ENCODE measurements at places on chromosomes 12 and 14.

GRCh38 chr14:75831455-75831854, 150.3 kb downstream of the TGFB3 start:
- no peak for DNase-seq

DNA sequence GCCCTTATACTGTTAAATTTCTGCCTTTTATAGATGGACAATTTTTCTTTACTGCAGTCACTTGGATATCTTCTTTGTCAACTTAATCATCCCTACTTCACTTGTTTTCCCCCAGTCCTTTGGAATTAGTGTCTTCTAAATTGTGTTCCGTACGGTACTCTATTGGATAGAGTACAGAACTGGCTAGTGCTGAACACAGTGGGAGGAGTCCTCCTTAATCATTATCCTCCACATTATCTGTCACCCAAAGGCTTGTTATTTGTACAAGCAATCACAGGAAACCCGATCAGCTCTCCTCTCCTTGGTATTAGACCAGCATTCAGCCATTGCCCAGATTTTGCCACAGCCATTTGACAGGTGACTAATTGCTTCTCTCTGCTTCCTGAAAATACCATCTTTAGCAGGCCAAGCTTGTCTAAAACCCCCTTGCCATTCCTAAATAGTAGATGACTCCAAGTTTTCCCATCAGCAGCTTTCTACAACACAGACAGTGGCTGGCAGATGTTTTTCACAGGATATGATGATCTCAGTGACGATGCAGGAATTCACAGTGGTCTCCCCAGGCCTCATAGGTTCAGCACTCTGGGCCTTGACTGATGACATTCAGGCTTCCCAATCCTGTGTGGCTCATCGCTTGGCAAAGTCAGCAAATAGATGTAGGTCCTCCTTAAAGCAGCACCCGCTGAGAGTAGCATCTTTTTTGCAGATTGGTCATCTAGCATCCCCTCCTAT, 216.0 kb upstream of the RGS6 start:
- DNase-seq, result no peak

GRCh38 chr14:31457665-31458659, 656 bp upstream of the DTD2 start:
- DNase-seq, result no peak

DNA sequence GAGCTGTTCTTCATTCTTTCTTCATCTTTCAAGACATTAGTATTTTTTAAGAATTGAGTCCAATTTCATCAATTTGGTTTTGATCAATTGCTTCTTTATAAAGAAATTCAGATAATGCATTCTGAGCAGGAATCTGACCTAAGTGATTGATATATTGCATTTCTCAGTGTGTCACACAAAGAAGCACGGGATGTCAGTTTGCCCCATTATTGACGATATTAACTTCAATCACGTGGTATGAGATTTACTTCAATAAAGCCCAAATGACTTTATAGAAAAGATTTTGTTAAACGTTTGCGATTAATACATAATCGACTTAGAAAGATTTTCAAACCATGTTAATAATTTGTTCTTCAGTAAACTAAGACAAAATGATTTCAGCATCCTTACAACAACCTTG, 1254.2 kb downstream of the FSCB start:
- no peak for DNase-seq

GRCh38 chr12:114404926-114405518, 922 bp downstream of the TBX5 start:
- no peak for DNase-seq
